ENCODE measurements at places on chromosomes 7 and 10.

DNA sequence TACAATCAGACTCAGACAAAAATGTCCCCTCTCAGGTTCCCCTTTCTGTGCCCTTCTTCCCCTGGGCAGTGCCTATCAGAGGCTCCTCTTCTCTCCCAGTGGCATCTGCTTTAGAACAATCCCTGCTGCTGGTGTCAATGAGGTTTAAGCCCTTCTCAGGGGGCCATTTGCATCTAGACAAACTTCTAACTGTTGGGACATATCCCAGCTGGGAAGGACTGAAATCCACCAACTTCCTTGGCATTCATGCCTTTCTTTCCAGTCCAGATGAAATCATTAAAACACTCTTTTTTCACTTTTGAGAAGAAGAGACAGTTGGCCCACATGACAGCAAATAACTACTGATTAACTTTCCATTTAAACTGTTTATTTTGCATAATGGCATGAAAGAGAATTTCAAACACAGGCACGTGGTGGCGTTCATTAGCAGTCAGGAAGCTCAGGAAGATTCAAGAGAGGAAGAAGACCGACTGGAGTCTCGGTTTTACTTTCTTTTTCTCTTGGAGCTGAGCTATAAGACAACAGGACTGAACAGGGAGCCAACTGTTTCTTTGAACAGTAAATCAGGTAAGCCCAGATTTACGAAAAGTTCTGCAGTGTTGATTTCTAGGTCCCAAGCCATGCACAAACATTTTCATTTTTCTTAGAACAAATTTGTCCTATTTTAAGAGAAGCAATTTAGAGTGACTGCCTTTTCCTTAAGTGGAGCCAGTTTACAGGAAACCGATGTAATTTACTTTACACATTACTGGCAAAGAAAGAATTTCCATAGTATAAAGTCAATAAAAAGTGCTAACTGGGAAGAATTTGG, at the start of gene GIMAP2:
GIMAP2 (plus strand) TSS at position 488 of the 811 bp plus-strand sequence. CDS start 1,354 bp downstream, outside the sequence.
- DNase-seq: no peak

GRCh38 chr10:77072361-77072835, 565.2 kb downstream of the KCNMA1 start:
- no peak for DNase-seq

DNA sequence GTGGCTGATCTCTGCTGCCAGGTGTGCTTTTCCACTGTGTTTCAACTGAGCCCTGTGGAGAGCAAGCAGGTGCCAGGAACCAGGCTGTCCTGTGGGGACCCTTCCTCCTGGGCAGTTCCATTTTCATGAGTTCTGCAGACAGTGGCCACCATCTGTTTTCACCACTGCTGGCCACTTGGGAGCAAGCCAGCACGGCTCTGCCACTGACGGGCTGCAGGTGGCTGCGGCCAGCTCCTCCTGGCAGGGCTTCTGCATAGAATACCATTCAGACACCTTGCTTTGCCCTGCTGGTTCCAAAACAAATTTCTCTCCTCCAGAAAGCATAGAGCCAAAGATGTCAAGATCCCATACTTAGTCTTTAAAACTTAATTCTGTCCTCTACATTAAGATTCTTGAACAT, 48.3 kb downstream of the LANCL2 start:
- DNase-seq: no peak

- DNase-seq: no peak
Measured at GRCh38 chr7:23980081-23980480, 270.1 kb downstream of the STK31 start.

DNA sequence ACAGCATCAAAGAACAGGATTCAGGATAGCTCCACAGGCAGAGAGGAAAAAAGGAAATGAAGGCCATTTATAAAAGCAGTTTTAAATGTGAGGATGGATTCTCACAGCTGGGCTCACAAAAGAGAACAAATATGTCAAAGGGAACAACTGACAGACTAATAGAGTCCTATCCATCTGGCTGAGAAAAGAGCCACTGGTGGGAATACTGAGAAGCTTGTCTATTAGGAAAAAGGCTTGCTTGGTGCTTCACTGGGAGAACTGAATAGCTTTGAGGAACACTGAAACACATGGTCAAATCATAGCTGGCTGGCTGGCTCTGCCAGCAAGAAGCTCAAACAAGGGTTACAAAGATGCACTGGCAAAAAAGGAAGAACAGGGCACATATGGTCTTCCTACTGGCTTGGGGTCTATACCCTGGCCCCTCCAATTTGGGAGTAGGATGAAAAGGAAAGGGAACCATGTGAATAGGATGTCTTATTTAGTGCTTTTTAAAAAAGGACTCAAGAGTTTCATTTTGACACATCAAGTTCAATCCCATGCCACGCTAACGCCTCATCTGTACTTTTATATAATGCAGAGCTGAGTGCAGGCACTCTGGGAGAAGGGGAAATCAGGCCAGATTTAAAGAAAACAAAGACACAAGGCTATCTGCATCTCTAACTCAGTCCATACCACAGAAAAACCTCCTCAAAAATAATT, 44.8 kb upstream of the KCNIP2 start:
- DNase-seq: no peak

- no peak for DNase-seq
Measured at GRCh38 chr10:99798920-99799319, 16.5 kb downstream of the ABCC2 start.

GRCh38 chr10:73401636-73402035, 12.2 kb downstream of the ANXA7 start:
- no peak for DNase-seq

DNA sequence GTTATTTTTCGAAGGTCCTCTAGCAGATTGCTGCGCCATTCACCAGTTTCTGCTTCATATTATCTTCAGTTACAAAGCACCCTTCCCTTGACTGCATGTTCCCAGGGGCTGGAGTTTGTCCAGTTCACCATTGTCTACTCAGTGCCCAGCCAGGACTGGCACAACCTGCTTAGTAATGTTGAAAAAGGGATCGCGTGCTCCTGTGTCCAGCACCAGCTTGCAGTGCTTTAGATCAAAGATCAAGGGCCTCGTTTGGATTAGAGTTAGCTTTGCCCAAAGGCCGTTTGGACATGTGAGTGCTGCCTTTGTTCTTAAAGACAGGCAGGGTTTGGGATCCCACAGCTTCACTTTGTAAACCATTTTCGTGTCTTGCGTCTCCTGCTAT, 867 bp downstream of the ATP6V0E2 start:
- DNase-seq: no peak

- DNase-seq: peak; percentile 80
Measured at GRCh38 chr10:97318772-97319651, at the start of gene FRAT1. Gene FRAT1, plus strand, starts transcription at chr10:97319271. Its CDS starts 183 bp downstream, at chr10:97319454.

- DNase-seq: no peak
Measured at GRCh38 chr7:104956753-104957450, 57.1 kb upstream of the KMT2E start.

DNA sequence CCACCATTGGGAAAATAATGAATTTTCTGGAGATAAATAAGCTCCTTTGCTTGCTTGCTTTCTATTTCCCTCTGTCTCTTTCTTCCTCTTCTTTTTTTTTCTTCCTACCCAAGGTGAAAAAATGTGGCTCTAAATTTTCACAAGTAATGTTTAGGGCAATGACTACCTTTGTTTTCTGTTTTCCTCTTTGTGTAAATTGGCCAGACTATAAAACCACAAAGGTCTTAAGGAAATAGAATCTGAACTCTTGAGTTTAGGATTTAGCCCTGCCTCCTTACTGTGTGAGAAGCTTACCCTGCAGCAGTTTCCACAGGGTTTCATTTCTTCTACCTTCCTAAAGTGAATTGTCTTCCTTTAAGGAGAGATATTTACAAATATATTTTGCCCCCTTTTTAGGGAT, 330.4 kb downstream of the ARL4A start:
- DNase-seq: no peak

GRCh38 chr7:53877688-53878087, 664.5 kb upstream of the VSTM2A start:
- no peak for DNase-seq

DNA sequence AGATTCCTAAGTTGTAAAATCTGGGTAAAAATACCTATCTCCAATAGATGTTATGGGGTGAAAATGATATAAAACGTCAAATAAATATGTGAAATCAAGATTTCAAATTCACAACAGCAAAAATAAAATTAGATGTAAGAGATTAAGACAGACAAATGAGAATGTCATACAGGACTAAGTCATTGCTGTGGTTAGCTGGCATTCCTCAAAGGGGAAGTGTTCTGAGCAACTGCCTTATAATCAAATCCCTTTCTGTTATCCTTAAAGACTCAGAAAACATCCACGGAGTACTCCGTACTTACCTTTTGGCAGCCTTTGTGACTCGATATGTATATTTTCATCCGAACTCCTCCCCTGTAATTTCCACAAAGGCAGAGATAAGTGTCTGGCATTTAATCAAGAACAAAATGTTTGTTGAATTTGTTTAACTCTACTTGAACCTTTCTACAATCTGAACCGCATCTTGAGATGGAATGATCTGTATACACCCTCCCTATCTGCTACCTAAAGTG, 559.6 kb downstream of the GATA3 start:
- no peak for DNase-seq

DNA sequence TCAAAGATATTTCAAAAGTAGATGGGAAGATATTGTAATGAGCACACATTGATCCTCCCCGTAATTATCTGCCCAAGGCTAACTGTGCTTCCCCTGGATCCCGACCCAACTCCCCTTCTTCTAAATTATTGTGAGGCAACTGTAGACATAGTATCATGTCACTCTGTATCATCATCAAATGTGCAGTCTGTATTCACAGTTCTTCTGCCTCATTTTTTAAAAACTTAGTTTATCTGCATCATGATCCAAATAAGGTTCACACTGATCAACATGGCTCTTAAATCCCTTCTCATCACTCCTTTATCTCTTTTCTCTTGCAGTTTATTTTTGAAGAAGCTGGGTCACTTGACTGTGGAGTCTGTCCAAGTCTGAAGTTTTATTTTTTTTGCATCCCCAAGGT, 27.5 kb downstream of the CDCA7L start:
- DNase-seq: no peak

DNA sequence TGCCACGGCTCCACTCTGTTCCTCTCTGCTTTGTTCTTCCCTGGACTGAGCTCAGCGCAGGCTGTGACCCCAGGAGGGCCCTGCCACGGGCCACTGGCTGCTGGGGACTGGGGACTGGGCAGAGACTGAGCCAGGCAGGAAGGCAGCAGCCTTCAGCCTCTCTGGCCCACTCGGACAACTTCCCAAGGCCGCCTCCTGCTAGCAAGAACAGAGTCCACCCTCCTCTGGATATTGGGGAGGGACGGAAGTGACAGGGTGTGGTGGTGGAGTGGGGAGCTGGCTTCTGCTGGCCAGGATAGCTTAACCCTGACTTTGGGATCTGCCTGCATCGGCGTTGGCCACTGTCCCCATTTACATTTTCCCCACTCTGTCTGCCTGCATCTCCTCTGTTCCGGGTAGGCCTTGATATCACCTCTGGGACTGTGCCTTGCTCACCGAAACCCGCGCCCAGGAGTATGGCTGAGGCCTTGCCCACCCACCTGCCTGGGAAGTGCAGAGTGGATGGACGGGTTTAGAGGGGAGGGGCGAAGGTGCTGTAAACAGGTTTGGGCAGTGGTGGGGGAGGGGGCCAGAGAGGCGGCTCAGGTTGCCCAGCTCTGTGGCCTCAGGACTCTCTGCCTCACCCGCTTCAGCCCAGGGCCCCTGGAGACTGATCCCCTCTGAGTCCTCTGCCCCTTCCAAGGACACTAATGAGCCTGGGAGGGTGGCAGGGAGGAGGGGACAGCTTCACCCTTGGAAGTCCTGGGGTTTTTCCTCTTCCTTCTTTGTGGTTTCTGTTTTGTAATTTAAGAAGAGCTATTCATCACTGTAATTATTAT, 1.2 kb downstream of the CLDN4 start:
- no peak for DNase-seq

GRCh38 chr7:126529254-126529653, 723.5 kb downstream of the GRM8 start:
- no peak for DNase-seq

- DNase-seq: no peak
Measured at GRCh38 chr10:122019414-122019975, 30.5 kb downstream of the TACC2 start.

GRCh38 chr7:117385363-117386109, 41.8 kb downstream of the ASZ1 start:
- DNase-seq: no peak

- DNase-seq: no peak
Measured at GRCh38 chr10:8403711-8404371, 349.4 kb downstream of the GATA3 start.

DNA sequence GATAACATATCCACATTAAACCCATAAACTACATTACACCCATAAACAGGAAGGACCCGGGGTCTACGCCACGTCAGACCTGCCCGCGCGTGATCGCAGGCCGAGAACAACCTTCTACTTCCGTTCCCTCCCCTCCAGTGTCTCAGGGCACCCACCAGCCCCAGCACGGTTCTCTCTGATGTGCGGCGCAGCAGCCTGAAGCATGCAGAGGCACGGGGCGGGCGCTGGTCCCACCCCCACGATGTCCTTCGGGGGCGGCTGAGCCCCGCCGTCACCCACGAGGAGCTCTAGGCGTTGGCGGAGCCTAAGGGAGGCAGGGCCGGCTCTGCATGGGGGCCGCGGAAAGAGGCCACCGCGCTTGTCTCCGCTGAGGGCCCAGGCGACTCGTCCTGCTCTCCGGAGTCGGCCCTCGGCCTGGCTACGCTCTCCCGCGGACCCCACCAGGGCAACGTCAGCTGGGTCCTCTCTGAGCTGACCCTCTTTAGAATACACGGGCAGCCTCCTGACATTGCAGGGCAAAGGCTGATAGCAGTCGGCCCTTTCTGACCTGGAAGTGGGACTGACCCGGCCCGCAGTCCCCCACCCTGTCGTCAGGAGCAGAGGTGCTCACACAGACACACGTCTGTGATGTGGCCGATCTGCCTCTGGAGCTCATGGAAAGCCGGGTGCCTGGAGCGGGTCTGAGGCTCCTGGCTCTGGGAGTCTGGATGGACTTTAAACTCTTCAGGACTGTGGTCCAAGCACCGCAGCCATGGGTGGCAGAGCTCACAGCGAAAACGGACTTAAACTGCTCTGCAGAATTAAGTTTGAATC, 65.6 kb upstream of the ADGRA1 start:
- no peak for DNase-seq

All from activated T-helper 1 cell treated with anti-CD3 and anti-CD28 coated beads, Interleukin-2, amount 50 U/mL, for 16 hours (primary cell).